ENCODE measurements at places on chromosomes 1 and 21.

DNA sequence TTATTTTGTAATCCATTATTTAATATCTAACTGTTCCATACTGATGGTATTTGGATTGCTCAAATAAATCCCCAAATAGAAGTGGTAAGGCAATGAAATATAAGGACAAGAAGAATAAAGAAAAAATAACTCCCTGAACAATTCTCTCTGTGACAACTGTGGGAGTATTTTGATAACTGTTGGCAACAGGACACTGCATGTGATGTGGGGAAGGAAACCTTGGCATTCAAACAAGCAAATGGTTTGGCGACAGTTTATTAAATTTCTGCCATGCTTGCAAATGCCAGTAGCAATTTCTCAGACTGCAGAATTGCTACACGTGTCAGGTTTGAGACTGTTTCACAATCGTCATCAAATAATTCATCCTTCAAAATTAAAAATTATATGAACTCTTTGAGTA lies 8.6 kb upstream of the MRPL39 start:
- DNase-seq: no peak

DNA sequence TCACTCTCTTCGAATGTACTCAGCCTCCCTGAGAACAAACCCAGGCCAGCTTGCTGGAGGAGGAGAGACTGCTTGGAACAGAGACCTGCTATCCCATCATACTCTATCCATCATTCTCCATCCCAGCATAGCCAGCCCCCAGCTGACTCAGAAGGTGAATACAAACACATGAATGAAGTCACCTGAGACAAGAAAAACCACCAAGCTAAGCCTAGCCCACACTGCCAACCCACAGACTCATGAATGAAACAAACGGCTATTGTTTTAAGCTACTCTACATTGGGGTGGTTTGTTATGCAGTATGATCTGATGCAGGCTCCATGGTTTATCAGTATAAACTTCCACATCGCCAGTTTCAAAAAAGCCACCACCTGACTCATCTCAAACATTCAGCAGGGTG lies 395.6 kb downstream of the SETD4 start:
- DNase-seq: no peak

DNA sequence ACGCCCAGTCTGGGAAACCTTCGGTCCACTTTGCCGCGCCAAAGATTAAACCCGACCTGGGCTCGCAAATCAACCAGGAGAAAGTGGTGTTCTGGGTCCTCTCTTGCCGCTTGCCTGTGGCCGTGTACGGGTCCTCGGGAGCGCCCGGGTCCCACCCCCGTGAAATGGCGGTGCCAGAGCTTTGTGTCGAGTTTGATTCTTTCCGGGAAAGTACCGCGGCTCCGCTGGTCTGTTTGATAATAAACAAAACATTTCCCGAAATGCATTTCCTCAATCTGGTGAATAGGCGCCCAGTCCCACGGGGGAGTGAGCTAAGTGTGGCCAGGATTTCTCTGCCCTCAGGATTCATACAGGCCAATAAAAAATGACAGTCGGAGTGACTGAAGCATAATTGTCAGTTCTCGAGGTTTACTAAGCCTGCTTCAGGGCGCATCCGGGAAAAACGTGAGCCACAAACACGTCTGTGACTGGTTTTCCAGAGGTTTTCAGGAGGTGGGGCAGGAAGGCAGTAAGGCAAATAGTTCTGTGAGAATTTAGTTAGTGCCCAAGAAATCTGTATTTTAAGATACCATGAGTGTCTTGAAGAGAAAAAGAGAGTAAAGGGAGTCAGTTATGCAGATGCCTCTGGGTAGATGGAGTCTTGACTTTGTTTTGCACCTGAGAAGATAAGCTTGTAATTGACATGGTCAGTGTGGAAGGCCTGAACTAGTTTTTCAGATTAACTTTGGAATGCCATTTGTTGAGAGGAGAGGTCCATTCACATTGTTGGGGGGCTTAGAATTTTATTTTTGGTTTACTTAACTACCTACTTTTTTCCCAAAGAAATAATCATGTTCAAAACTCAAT lies 675 bp downstream of the IFNAR1 start:
- DNase-seq: no peak

GRCh38 chr1:234602334-234603220 lies 7.4 kb downstream of the IRF2BP2 start:
- DNase-seq: no peak

GRCh38 chr21:14064296-14064645 lies 146.5 kb downstream of the LIPI start:
- DNase-seq: no peak

- DNase-seq: no peak
Observed at GRCh38 chr1:64664299-64664698, 80.6 kb upstream of the RAVER2 start.

- no peak for DNase-seq
Observed at GRCh38 chr1:73674945-73675561, 522.9 kb downstream of the LRRIQ3 start.

GRCh38 chr1:205273551-205273982 lies 45.8 kb downstream of the TMCC2 start:
- DNase-seq: peak; percentile 37

GRCh38 chr1:36583980-36584782 lies 101.5 kb upstream of the CSF3R start:
- no peak for DNase-seq

- DNase-seq: no peak
Observed at GRCh38 chr1:169120066-169120465, 13.6 kb downstream of the ATP1B1 start.

- DNase-seq: peak; percentile 3
Observed at GRCh38 chr1:152143150-152143887, 15.7 kb downstream of the RPTN start.
